ENCODE measurements at places on chromosomes 5 and 9.

- no peak for DNase-seq
Observed at GRCh38 chr5:87791869-87792268, 379.1 kb upstream of the CCNH start.

GRCh38 chr5:119009131-119009530 is 20.8 kb upstream of the DTWD2 start:
- DNase-seq: no peak

DNA sequence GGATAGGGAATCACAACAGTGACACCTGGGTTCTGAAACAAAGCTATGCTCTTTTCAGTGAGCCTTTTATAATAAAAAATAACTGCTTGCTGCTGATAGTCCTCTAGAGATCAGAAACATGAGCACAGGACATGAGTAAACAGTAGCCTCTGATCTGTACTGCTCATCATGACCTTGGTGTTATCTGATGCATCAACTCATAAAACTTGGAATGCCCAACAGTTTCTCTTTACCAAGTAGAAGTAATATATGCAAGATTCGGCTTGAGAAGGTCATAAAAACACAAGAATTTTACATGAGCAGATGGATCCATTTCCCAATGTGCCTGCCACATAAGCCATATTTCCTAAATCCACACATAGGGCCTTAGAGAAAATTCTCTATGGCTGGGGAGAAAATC is 318.3 kb upstream of the GRAMD2B start:
- DNase-seq: no peak

- peak; percentile 31 for DNase-seq
Observed at GRCh38 chr9:34701769-34702736, 7.9 kb downstream of the CCL21 start.

- no peak for DNase-seq
Observed at GRCh38 chr9:126666155-126666803, 52.6 kb downstream of the LMX1B start.

DNA sequence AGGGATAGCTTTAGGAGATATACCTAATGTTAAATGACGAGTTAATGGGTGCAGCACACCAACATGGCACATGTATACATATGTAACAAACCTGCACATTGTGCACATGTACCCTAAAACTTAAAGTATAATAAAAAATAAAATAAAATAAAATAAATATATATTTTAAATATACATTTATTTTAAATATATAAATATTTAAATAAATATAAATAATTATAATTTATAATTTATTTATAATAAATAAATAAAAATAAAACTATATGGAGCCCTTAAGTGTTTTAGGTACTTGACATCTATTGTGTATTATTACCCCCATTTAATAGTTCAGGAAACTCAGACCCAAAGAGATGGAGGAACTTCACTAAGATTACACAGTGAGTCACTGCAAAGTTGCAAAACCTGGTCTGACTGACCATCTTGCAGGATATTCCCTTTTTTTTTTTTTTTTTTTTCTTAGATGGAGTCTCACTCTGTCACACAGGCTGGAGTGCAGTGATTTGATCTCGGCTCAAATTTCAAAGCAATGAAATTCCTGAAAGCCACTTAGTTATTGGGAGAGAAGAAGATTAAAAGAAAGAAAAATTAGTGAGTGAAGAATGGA is 5.8 kb upstream of the C5orf52 start:
- DNase-seq: no peak

GRCh38 chr5:164356790-164357189 is 851.4 kb downstream of the MAT2B start:
- DNase-seq: no peak

- DNase-seq: no peak
Observed at GRCh38 chr5:52502460-52502999, 285.2 kb upstream of the ITGA1 start.

DNA sequence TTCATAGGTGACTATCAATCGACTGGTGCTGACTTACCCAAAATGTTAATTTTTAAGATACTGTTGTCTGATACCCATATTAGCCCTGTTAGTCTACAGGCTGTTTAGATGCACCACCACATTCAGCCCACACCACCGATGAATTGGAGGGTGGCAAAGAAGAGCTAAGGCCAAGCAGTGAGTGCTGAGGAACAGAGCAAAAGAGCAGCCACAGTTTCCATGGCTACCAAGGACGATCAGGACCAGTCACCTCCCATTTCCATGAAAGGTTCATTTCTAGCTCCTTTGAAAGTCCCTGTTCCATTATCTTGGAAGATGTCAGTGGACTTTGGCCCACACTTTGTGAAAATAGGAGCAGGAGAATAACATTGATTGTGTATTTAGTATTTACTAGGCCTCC is 362.9 kb downstream of the TRIM32 start:
- DNase-seq: no peak

DNA sequence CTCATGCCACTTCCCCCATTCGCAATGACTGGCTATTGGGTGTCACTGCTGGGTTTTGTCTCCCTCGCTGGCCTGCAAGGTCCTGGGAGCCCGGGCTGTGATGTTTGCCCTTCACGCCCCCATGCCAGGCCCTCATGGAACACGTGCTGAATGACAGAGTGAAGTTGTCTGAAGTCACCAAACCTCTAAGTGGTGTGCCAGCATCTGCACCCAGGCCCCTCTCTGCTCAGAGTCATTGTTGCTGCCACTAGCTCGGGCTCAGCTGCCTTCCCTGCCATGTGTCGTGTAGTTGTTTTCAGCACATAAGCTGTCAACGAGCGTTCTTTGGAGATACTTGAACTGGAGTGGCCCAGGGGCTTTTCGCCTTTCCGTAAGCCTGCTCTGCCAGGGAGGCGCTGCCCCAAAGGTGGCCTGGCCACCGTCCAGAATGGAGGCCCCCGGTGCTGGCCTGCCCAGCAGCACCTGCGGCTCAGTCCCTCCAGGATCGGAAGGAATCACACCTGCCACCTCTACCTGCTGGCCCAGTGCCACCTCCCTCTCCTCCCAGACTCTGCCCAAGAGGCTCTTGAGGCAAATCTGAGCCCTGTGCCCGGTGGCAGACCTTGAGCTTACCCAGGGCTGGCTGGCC is 250.1 kb downstream of the PBX3 start:
- DNase-seq: no peak

- no peak for DNase-seq
Observed at GRCh38 chr5:125059255-125060002, 313.0 kb upstream of the ZNF608 start.

DNA sequence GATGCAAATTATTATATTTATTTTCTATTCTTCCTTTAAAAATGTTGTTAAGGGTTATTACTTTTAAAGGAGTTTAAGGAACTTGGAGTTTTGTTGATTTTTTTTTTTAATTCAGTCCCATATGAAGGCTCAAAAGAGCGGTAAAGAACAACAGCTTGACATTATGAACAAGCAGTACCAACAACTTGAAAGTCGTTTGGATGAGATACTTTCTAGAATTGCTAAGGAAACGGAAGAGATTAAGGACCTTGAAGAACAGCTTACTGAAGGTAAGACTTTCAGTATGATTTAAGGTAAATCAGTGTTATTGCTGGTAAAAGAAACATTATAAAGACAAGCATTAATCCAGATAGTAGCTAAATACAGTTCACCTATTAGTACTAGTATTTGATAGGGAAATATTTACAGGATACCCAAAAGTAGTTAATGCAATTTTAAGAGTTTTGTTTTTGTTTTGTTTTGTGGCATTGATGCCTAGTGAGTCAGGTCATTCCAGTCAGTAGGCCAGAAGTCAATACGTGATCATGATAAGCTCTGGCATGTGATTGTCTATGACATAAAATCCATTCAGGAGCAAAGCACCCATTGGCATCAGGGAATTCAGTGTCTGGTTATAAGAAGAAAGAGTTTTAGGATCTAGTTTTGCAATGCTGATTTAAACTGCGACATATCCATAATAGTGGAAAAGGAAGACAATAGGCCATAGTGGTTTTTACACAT is 49.2 kb downstream of the CNTRL start:
- no peak for DNase-seq

GRCh38 chr5:73957397-73958001 is 331.5 kb downstream of the ARHGEF28 start:
- DNase-seq: no peak

- no peak for DNase-seq
Observed at GRCh38 chr9:85610074-85610860, 131.5 kb downstream of the AGTPBP1 start.

DNA sequence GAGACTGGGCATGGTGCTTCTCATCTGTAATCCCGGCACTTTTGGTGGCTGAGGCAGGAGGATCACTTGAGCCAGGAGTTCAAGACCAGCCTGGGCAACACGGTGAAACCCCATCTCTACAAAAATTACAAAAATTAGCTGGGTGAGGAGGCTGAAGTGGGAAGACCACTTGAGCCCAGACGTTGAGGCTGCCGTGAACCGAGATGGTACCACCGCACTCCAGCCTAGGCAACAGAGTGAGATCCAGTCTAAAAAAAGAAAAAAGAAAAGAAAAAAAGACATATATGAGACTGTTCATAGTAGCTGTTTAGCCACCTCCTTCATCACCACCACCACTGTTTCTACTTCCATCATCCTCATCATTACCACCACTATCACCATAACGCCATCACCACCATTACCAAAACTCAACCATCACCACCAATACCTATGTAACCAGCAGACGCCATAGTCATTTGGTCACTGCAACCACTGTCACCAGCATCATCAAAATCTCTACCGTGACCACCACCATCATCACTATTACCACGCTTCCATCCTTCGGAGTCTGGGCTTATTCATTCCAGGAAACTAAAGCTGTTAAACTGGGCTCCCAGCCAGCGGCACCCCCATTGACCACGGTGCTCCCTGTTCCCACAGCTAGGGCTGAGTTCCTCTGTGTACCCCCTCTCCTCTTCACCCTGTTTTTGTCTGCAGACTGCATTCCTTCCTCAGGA is 8.4 kb upstream of the KIF12 start:
- no peak for DNase-seq

GRCh38 chr5:43007911-43008362 is 32.2 kb downstream of the ANXA2R start:
- peak; percentile 15 for DNase-seq

- DNase-seq: no peak
Observed at GRCh38 chr5:31193591-31194467, at the start of gene CDH6. Gene CDH6 (plus strand): TSS chr5:31193686. CDS start chr5:31267474, 73,788 bp downstream.

GRCh38 chr5:59517926-59518585 is 375.5 kb downstream of the PDE4D start:
- DNase-seq: no peak

GRCh38 chr5:139665626-139666025 is 17.5 kb downstream of the CXXC5 start:
- DNase-seq: no peak

DNA sequence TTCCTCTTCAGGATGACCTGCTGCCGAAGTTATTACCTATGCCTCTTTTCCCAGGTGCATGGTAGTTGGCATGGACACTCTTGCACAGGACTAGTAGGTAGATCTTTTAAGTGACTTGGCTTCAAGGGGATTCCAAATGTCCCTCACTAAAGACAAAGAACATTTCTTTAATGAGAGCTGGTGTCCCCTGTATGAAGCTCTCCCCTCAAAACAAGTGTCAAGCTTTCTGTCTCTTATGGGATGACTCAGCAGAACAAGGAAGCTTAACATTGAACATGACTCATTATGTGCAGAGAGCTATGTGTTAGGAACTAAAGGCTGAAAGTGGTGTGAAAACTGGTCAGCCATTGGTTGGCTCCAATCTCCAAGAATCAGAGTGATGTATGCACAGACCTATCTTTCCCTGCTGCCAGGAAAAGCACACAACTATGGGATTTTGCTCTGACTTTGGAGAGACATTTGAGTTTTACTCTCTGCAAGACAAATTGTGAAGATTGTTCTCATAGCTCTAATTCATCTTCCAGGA is 120.5 kb downstream of the PRDM6 start:
- no peak for DNase-seq

DNA sequence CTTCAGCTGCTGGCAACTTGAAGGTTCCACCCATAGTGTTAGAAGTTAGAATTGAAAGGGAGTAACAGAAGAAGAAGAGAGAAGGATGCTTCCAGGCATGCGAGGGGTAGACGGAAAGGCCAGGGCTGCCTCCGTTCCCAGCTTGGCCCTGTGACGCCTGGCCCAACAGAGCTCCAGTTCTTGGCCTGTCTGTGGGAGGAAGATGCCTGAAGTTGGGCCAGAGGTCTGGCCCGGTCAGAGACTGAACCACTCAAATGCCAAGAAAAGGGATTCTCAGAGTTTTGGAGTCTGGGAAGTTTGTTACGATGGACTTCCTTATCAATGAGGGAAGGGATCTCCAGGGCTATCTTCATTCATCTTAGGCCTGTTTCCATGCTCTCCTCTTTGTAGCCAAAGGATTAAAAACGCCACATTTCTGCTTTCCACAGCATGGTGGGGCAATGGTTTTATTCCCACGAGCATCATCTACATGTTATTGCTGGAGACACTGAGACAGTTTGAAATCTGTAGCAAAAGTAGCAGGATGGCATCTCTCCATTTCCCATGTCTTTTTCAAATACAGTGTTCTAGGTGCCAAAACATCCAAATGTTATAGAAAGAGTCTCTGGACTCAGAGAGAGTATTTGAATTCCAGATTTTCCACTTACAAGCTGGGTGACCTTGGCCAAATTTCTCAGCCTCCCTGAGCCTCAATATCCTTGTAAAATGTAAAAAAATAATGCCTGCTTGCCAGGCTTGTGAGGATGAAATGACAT is 65.4 kb upstream of the ANKRD55 start:
- no peak for DNase-seq

- no peak for DNase-seq
Observed at GRCh38 chr9:6218099-6218502, 2.5 kb downstream of the IL33 start.

DNA sequence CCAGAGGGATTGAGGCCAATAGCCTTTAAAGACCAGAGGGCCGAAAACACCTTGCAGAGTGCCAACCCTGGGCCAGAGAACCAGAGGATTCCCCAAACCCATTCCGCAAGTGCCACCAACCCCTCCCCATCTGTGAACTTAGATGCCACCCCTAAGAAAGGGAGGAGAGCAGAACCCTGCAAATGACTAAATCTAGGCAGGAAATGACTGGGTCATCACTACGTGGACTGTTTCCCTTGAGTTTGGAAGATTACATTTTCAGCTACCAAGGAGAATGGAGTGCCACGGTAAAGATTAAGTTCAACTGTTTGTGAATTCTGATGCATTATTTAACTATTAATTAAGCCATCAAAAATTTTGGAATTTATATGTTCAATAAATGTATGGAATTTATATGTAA is 142.8 kb downstream of the ENC1 start:
- DNase-seq: no peak

DNA sequence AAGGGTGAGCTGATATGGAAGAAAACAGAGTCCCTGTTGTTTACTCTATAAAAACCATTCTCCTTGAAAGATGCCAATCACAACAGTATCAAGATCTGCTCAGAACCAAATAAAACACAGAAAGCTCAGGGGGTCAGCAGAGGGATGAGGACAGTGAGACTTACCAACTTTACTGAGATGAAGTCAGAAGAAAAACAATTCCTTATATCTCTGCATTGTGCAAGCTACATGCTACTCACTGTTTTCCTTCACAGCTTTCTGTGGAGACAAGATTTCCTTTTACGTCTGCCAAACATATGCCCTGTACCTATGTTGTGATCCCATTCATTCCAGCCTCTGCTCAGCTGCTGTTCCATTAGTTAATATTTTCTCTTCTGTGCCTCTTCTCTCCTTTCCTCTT is 185.6 kb downstream of the TSSK1B start:
- no peak for DNase-seq

- no peak for DNase-seq
Observed at GRCh38 chr5:164934561-164934960, 1429.1 kb downstream of the MAT2B start.

- no peak for DNase-seq
Observed at GRCh38 chr9:117772960-117773359, 68.8 kb downstream of the TLR4 start.
